ENCODE measurements at places on chromosomes 3 and 15. TPM values are rescaled to one million over a fixed set of nuclear protein-coding genes. Genes with fewer than 3 reads are reported as not detected.

DNA sequence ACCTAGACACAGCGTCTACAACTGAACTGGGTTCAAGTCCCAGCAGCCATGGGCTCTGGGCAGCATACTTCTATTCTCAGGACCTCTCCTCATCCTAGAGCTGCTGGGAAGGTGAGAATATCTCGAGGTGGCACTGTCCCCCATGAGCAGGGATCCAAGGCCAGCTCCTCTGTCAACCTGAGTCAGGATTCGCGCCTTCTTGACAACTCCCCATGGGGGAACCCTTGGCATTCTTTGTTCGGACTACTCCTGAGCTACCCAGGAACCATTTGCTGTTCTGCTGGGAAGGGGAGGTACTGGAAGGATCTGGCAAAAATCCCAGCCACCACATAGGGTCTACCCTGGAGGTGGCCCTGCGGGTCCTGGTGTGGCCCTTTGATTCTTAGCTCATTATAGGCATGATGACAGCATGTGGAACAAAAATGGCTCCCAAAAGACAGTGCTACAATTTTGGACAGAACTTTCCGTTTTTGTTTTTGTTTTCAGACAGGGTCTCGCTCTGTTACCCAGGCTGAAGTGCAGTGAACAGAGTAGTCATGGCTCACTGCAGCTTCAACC, 22.3 kb downstream of the PLXNB1 start:
- no peak for DNase-seq

GRCh38 chr15:80480909-80481308, 76.7 kb downstream of the ARNT2 start:
- DNase-seq, result peak; percentile 94

DNA sequence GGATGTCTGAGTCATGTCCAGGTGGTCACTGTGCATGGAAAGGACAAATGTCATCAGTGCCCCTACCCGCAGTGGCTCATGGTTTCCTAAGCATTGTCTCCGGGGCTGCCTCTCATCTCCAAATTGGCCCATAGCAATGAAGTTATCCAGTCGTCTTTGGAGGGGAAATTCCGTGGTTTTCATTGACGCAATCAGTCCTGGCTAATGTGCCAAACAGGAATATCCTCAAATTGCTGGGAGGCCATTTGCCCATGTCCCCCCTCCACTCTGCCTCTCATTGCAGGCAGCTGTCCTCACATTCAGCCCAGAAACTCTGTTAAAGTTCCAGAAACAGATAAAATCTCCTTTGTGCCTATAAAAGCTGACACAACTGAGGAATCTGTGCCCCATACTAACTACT, 81.6 kb downstream of the MCTP2 start:
- no peak for DNase-seq

DNA sequence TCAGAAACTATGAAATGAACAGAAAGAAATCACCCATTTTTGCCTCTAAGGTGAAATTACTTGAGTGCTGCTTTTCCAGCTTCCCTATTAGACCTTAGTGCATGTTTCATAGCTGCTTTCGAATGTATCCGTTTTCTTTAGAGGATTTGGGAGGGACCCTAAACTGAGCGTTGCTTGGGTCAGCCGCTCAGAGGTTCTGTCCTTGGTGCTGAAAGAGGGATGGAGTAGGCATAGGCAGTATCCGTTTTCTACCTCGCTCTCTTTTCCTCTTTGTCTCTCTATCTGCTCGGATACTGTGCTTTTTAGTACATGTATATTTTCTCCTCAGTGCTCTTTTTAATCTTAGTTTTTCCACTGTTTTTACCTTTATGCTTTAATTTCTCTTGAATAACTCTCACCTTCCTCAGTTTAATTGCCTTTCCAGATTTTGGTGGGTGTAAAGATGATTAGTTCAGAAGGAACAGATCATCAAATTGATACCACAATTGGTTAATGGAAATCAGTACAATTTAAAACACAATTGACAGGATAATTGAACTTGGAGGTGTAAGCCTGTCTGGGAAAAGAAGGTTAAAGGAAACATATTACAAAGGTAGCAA, at the start of gene DRD3:
Gene DRD3 (minus strand): TSS at position 283 of the 599 bp plus-strand sequence. CDS start 7,060 bp downstream, outside the sequence.
- peak; percentile 35 for DNase-seq

- DNase-seq, result no peak
Observed at GRCh38 chr15:90664650-90665287, 52.4 kb upstream of the BLM start.

- no peak for DNase-seq
Observed at GRCh38 chr3:46206282-46207015, 1.7 kb downstream of the CCR1 start.

DNA sequence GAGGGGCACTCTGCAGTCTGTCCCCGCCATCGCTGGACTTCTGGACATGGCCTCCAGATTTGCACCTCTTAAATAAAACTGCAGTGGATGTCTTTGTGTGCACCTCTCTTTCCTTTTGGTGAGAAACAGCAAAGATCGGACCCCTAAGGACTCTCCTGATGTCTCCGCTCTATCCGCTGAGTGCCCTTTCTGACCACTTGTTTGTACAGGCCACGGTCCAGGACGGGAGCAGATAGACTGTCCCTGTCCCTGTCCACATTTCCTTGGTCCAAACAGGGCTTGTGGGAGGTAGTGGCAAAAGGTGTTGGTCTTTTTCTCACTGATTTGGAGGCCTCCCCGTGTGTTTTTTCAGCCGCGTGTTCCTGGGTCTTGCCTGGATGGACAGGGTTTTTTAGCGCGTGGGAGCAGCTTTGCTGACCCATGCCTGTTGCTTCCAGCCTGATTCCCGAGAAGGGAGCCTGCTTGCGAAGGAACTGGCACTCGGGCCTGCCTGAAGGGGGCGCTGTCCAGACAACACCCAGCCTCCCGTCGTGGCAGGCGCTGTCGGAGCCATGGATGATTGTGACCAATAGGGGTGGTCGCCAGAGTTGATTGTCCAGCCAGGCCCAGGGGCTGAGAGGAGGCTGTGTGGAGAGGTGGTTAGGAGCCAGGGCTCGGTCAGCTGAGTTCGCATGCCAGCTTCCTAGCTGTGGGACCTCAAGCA, 13.2 kb upstream of the STAB1 start:
- DNase-seq, result no peak

GRCh38 chr3:160447544-160447943, 2.0 kb downstream of the TRIM59 start:
- peak; percentile 49 for DNase-seq

GRCh38 chr3:196215493-196216020, 777 bp upstream of the SLC51A start:
- DNase-seq, result no peak

NUP210 gene
- total RNA-seq, result 16.3 TPM

ALDH1A2 gene
- not detected for total RNA-seq

BCL2A1 gene
- not detected for total RNA-seq

ST3GAL6 gene
- 4.0 TPM for total RNA-seq

ARGFX gene
- total RNA-seq, result not detected

ZMYND10 gene
- 0.62 TPM for total RNA-seq

Data from A172 (cell line).